ENCODE measurements at places on chromosomes 4 and X.

GRCh38 chr4:61992351-61992750 lies 792.2 kb downstream of the ADGRL3 start:
- ATAC-seq: no peak

DNA sequence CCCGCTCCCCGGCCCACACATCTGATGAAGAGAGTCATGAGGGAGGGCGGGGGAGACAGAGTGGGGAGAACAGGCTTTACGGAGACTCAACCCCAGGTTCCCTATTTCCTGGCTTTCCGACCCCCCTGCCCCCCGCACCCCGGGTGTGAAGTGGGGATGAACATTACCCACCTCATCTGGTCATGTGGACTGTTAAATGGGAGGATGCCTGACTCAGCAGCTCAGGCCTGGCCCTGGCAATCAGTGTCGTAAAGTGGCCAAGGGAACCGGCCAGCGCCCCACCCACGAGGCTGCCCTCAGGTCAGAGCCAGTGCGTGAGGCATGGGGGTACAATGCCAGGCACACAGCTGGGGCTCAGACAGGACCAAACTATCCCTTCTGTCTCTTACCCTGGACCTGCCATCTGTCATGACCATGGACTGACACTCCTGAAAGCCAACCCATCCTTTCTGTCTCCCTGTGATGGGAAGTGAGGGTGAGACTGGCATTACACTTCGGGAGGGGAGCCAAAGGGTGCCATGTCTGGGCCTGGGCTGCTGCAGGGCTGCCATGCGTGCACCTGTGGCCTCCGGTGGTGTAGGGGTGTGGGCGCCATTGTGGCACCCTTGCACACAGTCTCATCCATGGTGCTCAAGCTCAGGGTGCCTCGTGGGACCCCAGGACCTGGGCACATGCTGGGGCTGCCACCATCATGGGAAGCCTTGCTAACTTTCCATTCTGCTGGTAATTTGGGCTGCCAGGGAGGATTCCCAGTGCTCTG lies 106.1 kb upstream of the PSAPL1 start:
- ATAC-seq: no peak

DNA sequence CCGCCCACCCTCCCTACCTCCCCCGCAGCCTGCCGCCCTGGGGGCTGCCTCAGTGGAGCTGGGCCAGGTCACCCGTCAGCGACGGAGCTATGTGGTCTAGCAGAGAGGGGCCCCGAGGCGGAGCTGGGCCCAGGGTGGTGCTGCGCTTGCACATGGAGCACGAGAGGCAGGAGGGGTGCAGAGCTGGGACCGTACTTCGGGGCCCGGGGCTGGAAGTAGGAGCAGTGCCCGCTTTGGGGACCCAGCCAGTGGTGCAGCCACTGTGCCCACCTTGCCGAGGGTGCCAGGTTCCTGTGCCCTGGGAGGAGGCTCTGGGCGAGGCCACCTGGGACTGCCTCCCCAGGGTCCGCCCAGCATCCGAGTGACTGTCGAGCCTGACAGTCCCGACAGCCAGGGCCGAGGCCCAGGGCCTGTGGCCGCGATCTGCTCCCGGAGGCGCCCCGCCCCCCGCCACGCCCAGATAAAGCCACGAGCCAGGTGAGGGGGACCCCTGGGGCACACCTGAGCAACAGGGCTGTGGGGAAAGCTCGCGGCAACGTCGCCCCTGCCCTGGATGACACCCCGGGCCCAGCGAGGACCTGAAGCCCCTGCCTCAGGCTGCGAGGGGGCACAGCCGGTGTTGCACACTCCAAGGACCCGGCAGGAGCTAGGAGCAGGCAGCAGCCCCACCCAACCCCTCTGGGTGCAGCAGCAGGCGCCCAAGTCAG lies 117.5 kb downstream of the DNAAF6 start:
- ATAC-seq: no peak

DNA sequence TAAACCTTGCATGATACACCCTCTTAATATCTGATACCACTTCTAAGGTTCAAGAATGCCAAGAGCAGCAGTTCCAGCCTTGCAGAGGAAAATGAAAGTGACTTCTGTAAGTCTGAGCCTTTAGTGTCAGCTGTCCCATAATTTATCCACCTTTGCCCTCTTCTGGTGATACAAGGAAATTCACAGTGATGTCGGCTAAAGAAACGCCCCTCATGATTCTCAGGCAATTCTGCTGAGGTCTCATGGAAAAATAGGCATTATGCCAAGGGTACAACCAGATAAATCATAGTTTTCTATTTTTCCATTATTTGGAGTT lies 172.2 kb upstream of the CXCL13 start:
- ATAC-seq: peak; percentile 37

GRCh38 chr4:27787195-27787594 lies 926.6 kb downstream of the STIM2 start:
- no peak for ATAC-seq

DNA sequence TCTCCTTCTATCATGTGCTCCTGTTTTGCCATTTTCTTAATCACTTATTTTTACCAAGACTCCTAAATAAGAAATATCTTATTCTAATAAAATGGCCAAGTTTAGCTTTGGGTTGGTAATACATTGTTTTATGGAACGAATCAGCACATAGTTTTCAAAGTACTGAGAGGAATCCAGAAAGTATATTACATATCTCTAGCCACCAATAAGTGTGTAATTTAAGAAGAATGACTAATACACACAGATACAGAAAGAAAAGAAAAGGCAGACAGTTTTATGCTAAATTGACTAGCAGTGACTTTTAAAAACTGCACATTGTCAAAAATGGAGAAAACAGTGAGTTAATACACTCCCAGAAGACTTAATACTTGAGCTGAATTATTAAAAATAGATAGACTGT lies 167.0 kb upstream of the IL15 start:
- no peak for ATAC-seq

- no peak for ATAC-seq
These were observed 1.6 kb downstream of the GRIA3 start for GRCh38 chrX:123185721-123186120.

- no peak for ATAC-seq
These were observed 5.4 kb downstream of the CTBP1 start for GRCh38 chr4:1243451-1244080.

DNA sequence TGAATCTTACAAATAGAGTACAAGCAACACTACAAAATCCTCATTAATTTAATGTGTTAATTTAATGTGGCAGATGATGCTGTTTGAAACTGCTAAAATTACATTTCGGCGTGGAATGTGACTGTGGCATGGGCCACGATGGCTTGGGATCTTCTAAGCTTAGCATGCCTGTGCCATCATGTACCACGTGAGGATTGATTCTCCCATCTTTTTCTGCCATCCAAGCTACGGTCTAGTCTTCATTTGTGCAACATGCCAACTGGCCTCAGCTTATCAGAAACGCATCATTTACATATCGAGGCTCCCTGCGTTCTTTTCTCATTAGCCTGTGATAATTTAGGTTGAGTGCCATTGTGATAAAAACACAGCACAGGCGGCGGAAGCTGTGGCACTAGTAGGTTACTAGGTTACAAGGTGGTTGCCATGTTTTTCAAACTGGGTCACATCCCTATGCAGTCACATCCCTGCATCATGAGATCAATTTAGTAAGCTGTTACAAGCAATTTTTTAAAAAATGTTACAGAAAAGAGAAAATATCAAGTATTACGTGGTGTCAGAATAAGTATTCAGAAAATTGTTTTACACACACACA lies 189.9 kb upstream of the RBPJ start:
- ATAC-seq: peak; percentile 39

- ATAC-seq: peak; percentile 31
These were observed 13.6 kb upstream of the TMEM156 start for GRCh38 chr4:39045827-39046221.

DNA sequence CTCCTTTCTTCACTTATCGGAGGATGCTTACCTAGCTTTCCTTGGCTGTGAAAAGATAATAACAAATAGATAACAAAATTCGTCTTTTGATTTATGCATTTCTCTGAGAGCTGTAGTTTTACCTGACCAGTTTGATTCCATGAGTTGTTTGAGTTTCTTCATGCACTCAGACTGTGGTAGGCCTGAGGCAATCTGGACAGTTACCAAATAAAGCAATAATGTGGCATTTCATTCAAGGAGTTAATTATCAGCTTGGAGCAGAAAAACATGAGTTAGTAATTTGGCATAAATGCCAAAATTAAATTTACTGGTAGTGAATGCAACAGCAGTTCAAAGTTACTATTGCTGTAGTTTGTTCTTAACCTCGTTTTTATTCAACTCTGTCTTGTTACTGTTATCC lies 53.5 kb downstream of the FABP2 start:
- no peak for ATAC-seq

DNA sequence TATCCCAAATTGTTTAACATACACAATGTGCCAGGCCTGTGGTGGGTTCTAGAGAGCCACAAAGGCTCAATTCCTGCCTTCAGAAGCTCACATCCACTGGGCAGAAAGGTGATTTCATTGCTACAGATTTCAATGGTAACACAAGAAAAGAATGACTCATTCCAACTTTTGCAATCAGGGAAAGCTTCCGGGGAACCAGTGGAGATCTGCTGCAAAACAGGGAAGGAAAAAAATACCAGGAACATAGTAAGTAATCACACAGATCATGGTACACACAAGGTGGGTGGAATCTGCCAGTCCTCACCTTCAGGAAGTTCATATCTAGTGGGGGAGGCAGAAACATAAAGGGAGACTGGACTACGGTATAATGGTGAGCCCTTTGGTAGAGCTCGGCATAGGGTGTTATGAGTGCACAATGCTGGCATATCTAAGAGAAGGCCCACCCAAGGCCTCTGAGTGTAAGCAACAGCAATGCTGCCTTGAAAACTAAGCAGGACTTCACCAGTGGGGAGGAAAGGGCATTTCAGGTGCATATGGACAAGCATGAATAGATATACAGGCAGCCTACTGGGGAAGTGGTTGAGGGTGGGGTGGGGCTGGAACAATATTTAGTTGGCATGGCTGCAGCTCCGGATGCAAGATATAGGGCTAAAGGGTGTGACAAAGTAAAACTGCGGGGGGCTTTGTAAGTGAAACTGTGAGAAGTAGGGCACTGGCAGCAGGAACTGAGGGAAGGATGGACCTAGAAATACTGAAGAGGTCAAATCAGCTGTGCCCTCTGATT lies 24.2 kb downstream of the GPRIN3 start:
- peak; percentile 44 for ATAC-seq

DNA sequence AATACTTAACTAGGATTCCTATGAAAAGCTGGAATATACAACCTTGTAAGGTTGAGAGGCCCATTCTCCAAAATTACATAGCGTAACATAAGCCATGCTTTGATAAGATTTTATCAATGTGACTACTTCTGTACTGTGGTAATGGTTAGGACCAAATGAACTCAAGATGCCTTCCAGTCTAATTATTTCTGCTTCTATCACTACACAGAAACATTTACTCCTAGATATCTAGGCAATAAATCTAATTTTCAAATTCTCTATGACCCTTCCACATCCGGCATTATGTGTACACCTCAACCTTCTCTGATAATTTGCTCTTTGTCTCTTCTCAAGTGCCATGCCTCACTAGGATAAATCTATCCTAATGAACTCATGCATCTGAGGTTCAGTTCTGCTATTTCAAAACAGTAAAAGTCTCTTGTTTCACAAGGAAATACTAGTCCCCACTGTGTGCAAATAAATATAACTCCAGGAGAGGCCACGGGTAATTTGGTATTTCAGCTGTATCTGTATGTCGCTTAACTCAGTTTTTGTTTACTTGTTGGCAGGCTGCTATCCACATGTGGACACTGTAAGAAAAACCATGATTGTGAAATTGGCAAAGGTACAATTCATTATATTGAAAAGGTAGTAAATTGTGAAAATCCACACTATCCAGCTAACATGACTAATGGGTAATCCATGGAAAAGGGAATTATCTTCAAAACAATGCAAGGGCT lies 93.3 kb downstream of the PRDM5 start:
- ATAC-seq: no peak

- ATAC-seq: no peak
These were observed 102.3 kb downstream of the WWC2 start for GRCh38 chr4:183201331-183201730.

DNA sequence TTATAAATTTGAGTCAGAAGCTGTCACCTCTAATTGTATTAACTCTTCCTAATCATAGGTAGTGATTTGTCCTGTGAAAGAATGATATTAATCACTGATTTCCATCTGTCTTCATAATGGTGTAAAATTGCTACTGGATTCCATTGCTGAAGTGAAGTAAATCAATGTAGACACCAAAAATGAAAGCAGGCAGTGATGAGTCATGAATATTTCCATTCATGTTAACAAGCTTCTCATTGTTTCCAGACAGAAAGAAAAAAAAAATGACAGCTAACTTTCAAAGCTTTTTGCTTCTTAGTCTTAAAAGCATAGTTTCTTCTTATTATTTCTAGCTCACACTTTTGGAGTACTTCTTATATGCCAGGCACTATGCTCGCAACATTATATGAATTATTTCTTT lies 21.5 kb downstream of the FAM114A1 start:
- ATAC-seq: peak; percentile 85

DNA sequence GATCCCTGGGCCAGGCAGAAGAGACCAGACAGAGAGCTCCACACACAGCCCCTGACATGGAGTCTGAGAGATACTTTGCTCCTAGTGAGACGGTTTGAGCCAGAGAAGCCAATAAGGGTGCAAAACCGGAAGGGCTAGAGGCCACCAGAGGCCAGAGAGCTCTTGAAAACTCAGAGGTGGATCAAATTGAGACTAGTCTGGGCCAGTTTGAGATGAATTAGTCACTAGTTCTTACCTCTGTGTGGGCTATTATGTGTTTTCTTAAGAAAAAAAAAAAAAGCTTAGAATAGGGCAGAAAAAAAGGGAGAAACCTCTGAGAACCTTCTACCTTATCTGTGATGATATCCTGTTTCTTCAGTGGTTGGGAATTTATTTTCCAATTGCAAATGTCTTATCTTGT lies 110.4 kb upstream of the EDNRA start:
- ATAC-seq: no peak

DNA sequence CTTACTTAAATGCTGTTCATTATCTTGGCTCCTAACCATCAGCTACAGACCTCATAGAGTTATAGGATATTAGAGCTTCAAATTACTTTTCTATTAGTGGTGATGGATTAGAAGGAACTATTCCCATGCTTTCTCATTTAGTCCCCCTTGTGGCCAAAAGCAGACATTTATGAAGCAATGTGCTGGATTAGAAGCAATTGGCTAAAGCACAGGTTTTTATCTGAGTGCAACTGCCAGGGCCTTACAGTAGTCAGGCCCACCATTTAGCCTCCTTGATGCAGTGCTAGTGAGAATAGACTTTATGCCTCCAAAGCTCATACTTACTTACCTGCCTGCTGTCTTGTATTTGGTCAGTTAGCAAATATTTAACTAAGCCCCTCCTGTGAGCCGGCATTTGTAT lies 93.0 kb downstream of the TSPAN7 start:
- no peak for ATAC-seq

DNA sequence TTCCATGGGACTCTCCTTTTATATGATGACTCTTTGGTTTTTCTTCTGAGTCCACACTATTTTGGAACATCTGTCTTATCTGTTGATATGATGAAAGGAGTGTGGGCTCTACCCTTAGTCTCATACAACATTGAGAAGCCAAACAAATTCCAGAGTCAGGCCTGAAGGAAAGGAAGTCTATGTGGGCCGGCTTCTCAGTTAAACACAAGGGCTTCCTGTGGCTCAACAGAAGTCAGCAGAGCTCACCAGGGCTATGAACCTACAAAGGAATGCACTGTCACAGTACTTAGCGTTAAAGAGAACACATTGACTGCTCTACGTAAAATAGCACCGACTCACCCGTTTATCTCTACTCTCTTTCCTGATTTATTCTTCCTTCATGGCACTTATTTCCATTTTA lies 641.0 kb upstream of the FRG1 start:
- ATAC-seq: no peak

- ATAC-seq: no peak
These were observed 10.9 kb upstream of the ASMTL start for GRCh38 chrX:1463581-1463980.

All from activated T-helper 17 cell treated with anti-CD3 and anti-CD28 coated beads, Interleukin-2, amount 50 U/mL, for 72 hours (primary cell).